ENCODE measurements at places on chromosomes 4 and X.

DNA sequence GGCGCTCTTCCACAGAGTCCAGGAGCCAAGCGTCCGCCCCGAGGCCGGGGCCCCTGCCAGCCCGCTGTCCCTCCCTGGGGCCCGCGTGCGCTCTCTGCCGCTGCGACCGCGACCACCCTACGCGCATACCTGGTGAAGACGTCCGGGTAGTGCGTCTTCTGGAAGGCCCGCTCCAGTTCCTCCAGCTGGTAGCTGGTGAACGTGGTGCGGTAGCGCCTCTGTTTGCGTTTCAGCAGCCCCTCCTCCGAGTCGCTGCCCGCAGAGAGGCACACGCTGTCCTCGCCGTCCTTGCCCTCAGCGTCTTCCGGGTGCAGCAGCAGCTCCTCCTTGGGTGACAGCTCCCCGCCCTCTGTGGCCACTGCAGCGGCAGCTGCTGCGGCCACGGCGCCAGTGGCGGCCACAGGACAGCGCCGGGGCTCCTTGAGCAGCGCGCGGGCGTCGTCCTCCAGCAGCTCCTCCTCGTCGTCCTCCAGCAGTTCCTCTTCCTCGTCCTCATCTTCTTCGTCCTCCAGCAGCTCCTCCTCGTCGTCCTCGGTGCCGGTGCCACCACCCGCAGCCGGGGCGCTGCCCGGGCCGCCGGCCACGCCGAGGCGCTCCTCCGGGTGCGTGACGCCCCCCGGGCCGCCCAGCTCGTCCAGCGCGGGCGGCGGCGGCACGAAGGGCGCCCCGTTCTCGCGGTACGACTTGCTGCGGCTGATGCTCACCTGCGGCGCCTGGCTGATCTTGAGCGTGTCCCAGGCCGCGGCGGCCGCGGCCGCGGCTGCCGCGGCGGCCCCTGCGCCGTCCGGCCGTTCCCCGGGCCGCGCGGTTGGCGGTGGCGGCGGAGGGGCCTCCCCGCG, 2.8 kb downstream of the ARX start:
- peaks cover 9% of the 10 kb centered on the region for H3K4me1 ChIP-seq
- no peak for DNase-seq
- no peak overlapping the region for H3K4me3 ChIP-seq
- peaks cover 76% of the 10 kb centered on the region for H3K27me3 ChIP-seq
- no peaks in the 10 kb centered on the region for H3K36me3 ChIP-seq

- no peak overlapping the region for H3K4me3 ChIP-seq
- H3K27me3 ChIP-seq: peaks cover 3% of the 10 kb centered on the region
- H3K4me1 ChIP-seq: no peaks in the 10 kb centered on the region
- H3K27ac ChIP-seq: no peak overlapping the region
- no peak for DNase-seq
Measured at GRCh38 chr4:82713856-82714255, 84.7 kb downstream of the SCD5 start.

- peaks cover 35% of the 10 kb centered on the region for H3K4me1 ChIP-seq
- peak overlapping the region; percentile 29 for H3K4me3 ChIP-seq
- H3K27me3 ChIP-seq: peaks cover 28% of the 10 kb centered on the region
- no peak for DNase-seq
- H3K27ac ChIP-seq: no peak overlapping the region
- H3K36me3 ChIP-seq: no peaks in the 10 kb centered on the region
Measured at GRCh38 chrX:40010550-40011321, 87.0 kb downstream of the BCOR start.

DNA sequence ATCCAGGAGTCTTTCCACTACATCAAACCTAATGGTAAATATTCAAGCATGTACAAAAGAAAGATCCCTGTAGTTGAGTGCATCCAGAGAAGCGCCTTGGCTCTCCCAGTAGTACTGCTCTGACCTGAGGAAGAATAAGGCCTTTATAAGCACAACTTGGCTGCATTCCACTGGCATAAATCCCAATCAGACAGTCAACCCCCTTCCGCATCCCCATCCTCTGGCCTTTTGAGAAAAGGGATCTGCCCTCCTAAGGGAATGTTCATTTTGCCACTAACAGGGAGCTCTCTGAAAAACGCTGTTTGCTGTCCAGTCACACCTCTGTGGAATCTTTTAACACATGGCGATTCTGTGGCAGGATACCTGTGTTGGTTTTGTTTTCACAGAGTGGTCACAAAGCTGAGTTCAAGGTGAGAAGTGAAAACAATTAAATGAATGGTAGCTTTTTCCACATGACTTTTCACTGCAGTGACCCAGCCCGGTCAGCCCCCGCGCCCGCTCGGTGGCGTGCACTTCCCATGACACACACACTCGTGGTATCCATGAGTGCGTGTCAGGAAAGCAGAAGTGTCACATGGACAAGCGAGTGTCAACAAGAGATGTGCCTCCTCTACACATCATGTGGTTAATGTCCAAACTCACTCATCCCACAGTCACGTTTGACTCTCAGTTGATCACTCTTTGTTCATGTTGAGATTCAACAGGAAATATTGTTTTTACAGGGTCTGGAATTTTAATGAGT, 112.2 kb upstream of the ENPP6 start:
- H3K27me3 ChIP-seq: no peaks in the 10 kb centered on the region
- no peaks in the 10 kb centered on the region for H3K36me3 ChIP-seq
- no peak overlapping the region for H3K4me3 ChIP-seq
- H3K27ac ChIP-seq: peak overlapping the region; percentile 74

- H3K36me3 ChIP-seq: no peaks in the 10 kb centered on the region
- H3K27ac ChIP-seq: no peak overlapping the region
- H3K4me1 ChIP-seq: no peaks in the 10 kb centered on the region
- peaks cover 3% of the 10 kb centered on the region for H3K27me3 ChIP-seq
Measured at GRCh38 chr4:6233929-6234328, 33.6 kb upstream of the JAKMIP1 start.

- H3K36me3 ChIP-seq: no peaks in the 10 kb centered on the region
- no peak overlapping the region for H3K27ac ChIP-seq
- no peaks in the 10 kb centered on the region for H3K4me1 ChIP-seq
Measured at GRCh38 chrX:74318672-74319071, 14.7 kb downstream of the ZCCHC13 start.

- no peaks in the 10 kb centered on the region for H3K36me3 ChIP-seq
- H3K4me3 ChIP-seq: no peak overlapping the region
- DNase-seq: no peak
Measured at GRCh38 chr4:100898844-100899243, 381.0 kb upstream of the EMCN start.

- DNase-seq: no peak
- peaks cover 13% of the 10 kb centered on the region for H3K4me1 ChIP-seq
- no peak overlapping the region for H3K4me3 ChIP-seq
- no peak overlapping the region for H3K27ac ChIP-seq
Measured at GRCh38 chr4:150816491-150816890, 198.6 kb downstream of the LRBA start.

DNA sequence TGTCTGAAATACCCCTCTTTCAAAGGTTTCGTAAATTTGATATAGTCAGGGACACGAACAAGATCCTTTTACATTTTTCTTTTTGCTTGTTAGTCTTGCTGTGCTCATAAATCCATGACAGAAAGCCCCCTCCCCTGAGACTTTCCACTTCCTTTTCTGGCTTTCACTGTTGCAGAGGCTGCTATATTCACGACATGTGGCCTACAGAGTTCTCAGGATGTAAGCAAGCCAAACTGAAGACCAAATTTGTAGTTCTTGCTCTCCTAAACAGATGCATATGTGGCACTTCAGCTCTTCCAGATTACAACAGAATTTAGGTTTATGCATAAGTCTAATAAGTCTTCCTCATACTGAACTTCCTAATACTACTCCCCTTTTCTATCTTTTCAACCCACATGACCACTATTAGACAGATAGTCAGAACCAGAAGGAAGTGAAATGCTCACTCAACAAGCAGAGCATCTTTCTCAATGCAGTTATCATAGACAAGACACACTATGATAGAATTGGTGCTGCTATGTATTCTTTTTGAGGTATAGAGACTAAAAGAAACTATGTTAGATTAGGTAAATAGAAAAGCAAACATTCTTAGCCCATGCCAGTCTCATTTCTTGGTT, 15.0 kb downstream of the BTK start:
- no peak for DNase-seq
- no peak overlapping the region for H3K27ac ChIP-seq
- no peaks in the 10 kb centered on the region for H3K36me3 ChIP-seq

- H3K27me3 ChIP-seq: no peaks in the 10 kb centered on the region
- DNase-seq: no peak
- no peak overlapping the region for H3K27ac ChIP-seq
- no peaks in the 10 kb centered on the region for H3K4me1 ChIP-seq
- H3K36me3 ChIP-seq: no peaks in the 10 kb centered on the region
Measured at GRCh38 chrX:42119076-42119475, 195.7 kb upstream of the CASK start.

DNA sequence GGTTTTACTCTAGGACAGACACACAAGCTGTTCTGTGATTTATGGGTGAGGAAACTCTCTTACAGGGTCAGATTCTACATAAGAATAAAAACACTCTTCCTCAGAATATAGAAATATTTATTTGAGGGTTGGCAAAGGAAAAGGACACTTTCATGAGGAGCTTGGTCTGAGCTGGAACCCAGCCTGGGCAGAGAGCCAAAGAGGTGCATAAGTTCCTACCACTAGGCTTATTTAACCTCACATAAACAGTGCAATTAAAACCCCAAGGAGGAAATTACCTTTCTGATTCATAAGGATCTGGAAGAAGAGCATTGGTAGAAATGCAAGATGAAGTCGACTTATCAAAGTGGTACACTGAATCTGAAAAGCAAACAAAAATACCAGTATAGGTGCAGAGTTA, 32.9 kb downstream of the SETD7 start:
- H3K36me3 ChIP-seq: peaks cover 45% of the 10 kb centered on the region
- no peak overlapping the region for H3K4me3 ChIP-seq
- H3K27me3 ChIP-seq: no peaks in the 10 kb centered on the region
- H3K27ac ChIP-seq: no peak overlapping the region
- peaks cover 10% of the 10 kb centered on the region for H3K4me1 ChIP-seq

- H3K36me3 ChIP-seq: no peaks in the 10 kb centered on the region
- H3K4me3 ChIP-seq: no peak overlapping the region
- H3K27ac ChIP-seq: no peak overlapping the region
- H3K4me1 ChIP-seq: peaks cover 4% of the 10 kb centered on the region
Measured at GRCh38 chr4:110637408-110638088, 14.7 kb upstream of the PITX2 start.

GRCh38 chrX:31165241-31166035, 93.6 kb upstream of the FTHL17 start:
- H3K36me3 ChIP-seq: no peaks in the 10 kb centered on the region
- no peak overlapping the region for H3K27ac ChIP-seq
- peaks cover 3% of the 10 kb centered on the region for H3K27me3 ChIP-seq
- H3K4me1 ChIP-seq: no peaks in the 10 kb centered on the region

DNA sequence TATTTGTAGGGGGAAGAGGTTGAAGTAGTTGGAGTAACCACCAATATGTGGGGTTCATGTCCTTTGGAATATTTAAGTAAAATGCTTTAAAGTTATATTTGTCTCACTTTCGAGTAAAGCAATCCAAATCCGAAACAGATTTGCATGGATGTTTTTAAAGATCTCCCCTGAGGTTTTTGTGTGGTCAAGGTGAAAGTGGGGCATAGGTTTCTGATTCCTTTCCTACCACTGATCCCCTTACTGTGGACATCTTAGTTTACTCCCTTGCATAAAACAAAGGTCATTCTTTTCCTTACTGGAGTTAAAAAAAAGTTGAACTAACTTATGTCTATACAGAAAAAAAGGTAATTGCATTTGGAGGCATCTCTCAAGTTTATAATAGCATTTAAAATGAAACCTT, 71.9 kb upstream of the PHOX2B start:
- no peak overlapping the region for H3K4me3 ChIP-seq
- peaks cover 8% of the 10 kb centered on the region for H3K27me3 ChIP-seq
- DNase-seq: no peak
- H3K4me1 ChIP-seq: no peaks in the 10 kb centered on the region

GRCh38 chr4:11730545-11730944, 301.9 kb upstream of the HS3ST1 start:
- H3K36me3 ChIP-seq: no peaks in the 10 kb centered on the region
- DNase-seq: no peak
- H3K4me3 ChIP-seq: no peak overlapping the region
- H3K27me3 ChIP-seq: no peaks in the 10 kb centered on the region

GRCh38 chr4:12672303-12672702, 811.8 kb downstream of the RAB28 start:
- H3K27ac ChIP-seq: no peak overlapping the region
- H3K27me3 ChIP-seq: no peaks in the 10 kb centered on the region
- no peaks in the 10 kb centered on the region for H3K36me3 ChIP-seq
- H3K4me3 ChIP-seq: no peak overlapping the region
- no peaks in the 10 kb centered on the region for H3K4me1 ChIP-seq
- no peak for DNase-seq

- H3K4me3 ChIP-seq: no peak overlapping the region
- no peak overlapping the region for H3K27ac ChIP-seq
- peaks cover 1% of the 10 kb centered on the region for H3K4me1 ChIP-seq
- H3K36me3 ChIP-seq: no peaks in the 10 kb centered on the region
- no peaks in the 10 kb centered on the region for H3K27me3 ChIP-seq
Measured at GRCh38 chr4:171334549-171334948, 478.7 kb upstream of the GALNTL6 start.

- no peak overlapping the region for H3K4me3 ChIP-seq
- H3K27me3 ChIP-seq: peaks cover 7% of the 10 kb centered on the region
- DNase-seq: no peak
- no peaks in the 10 kb centered on the region for H3K36me3 ChIP-seq
Measured at GRCh38 chrX:43661521-43662240, 5.6 kb downstream of the MAOA start.

GRCh38 chr4:15598644-15599043, 56.5 kb downstream of the FBXL5 start:
- H3K4me1 ChIP-seq: no peaks in the 10 kb centered on the region
- DNase-seq: no peak
- no peak overlapping the region for H3K27ac ChIP-seq
- no peaks in the 10 kb centered on the region for H3K27me3 ChIP-seq

GRCh38 chrX:74911494-74911893, 13.8 kb downstream of the NEXMIF start:
- H3K27ac ChIP-seq: no peak overlapping the region
- H3K4me3 ChIP-seq: no peak overlapping the region
- no peaks in the 10 kb centered on the region for H3K27me3 ChIP-seq
- H3K4me1 ChIP-seq: no peaks in the 10 kb centered on the region
- no peak for DNase-seq

DNA sequence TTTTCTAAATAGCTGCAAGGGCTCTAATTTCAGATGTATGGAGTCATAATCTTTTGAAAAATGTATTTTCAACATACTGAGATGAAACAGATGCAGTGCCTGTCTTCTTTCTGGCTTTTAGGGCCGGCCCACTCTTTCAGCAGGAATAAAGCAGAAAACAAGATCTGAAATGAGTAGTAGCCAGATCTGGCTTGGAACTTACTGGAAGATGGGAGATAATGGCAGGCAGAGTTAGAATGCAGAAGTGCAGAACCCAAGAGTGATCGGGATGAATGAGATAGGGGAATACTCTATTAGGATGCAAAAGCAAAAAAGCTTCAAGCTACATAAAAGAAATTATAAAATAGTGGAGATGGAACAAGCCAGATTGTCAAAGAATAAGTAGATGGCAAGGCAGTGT, 1.4 kb upstream of the FAM120C start:
- no peak overlapping the region for H3K4me3 ChIP-seq
- peaks cover 30% of the 10 kb centered on the region for H3K4me1 ChIP-seq
- H3K27ac ChIP-seq: no peak overlapping the region

- H3K36me3 ChIP-seq: no peaks in the 10 kb centered on the region
- H3K27me3 ChIP-seq: peaks cover 5% of the 10 kb centered on the region
- no peak overlapping the region for H3K4me3 ChIP-seq
- no peak for DNase-seq
- H3K27ac ChIP-seq: no peak overlapping the region
Measured at GRCh38 chr4:147580396-147580795, 36.8 kb upstream of the TMEM184C start.

- no peak for DNase-seq
- H3K27me3 ChIP-seq: no peaks in the 10 kb centered on the region
- H3K4me1 ChIP-seq: no peaks in the 10 kb centered on the region
- no peak overlapping the region for H3K27ac ChIP-seq
Measured at GRCh38 chrX:6826856-6827255, 291.9 kb upstream of the VCX3A start.

All from activated naive CD8-positive, alpha-beta T cell treated with anti-CD3 and anti-CD28 coated beads, Interleukin-2, amount 50 U/mL, for 24 hours (primary cell).